Neural progenitor cell (in vitro differentiated cells): ENCODE measurements at places on chromosomes 7 and 10. TPM values are rescaled to one million over a fixed set of nuclear protein-coding genes. Genes with fewer than 3 reads are reported as not detected.

Gene ZNF273
- total RNA-seq: 23.5 and 36.5 TPM in 2 replicates

Gene POLR2J2
- 1.7 and 2.6 TPM in 2 replicates for total RNA-seq

Gene CCDC3
- 0.87 TPM in 1 of 2 replicates, not detected in the other for total RNA-seq

Gene DUS4L
- total RNA-seq: 21.8 and 24.4 TPM in 2 replicates
